ENCODE measurements at places on chromosomes 13 and 19.

- no peak for DNase-seq
Observed at GRCh38 chr19:29495901-29496441, 29.8 kb upstream of the VSTM2B start.

GRCh38 chr19:2326699-2327360, 1.6 kb downstream of the LSM7 start:
- DNase-seq, result no peak

DNA sequence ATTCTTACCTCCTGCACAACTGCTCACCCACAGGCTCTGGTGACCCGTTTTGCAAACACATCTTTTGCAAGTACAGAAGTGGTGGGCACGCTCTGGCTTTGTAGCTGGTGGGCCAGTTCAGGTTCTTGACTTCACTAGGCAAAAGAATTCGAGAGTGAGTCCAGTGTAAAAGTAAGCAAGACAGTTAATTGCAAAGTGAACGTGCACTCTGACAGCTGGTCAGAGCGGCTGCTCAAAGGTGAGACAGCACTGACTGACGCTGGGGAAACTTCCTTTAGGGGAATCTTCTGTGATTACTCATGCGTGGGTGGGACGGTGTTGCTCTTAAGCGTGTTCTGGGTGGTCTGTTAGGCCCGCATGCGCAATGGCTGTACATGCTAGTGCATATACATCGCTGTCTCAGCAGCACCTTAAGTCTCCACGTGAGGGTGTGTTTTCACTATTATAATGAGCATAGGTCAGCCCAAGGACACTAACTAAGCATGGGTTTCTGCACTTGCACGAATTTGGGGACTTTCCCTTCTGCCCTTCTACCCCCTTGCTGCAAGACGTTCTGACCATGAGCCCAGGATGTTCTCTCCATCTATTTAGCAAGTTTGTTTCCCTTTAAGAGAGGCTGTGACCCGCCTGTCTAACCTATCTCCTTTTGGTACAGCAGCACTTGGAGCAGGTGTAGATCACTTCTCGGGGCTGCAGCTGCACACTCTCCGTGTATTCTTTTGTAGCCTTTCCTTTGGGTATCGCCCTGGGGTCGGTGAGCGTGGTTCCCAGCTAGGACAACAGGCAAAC, 30.2 kb upstream of the CD33 start:
- no peak for DNase-seq

GRCh38 chr13:80389073-80390038, 48.4 kb upstream of the SPRY2 start:
- no peak for DNase-seq

GRCh38 chr19:42184401-42184861, 33.0 kb downstream of the DEDD2 start:
- DNase-seq, result peak; percentile 49

- peak; percentile 38 for DNase-seq
Observed at GRCh38 chr19:5340637-5341447, at the start of gene PTPRS. Gene PTPRS, minus strand, starts transcription at chr19:5340812. Its CDS starts 54,672 bp downstream, at chr19:5286140.

DNA sequence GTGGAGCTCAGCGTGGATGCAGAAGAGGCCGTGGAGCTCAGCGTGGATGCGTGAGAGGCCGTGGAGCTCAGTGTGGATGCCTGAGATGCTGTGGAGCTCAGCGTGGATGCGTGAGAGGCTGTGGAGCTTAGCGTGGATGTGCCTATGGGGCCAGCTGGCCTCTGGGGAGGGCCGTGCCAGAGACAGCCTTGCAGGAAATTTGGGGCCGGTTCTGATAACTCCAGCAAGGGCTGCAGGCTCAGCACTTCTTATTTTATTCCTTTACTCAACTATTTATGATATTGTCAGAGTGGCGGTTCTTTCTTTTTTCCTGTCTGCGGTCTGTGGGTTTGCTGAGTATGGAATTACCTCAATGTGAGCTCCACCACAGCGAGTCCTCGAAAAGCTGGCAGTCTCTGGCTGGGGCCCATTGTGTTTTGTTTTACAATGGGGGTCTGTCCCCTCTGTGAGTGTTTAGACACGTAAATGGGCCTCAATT, 17.8 kb upstream of the TMEM255B start:
- no peak for DNase-seq

GRCh38 chr19:45404557-45405434, at the start of gene PPP1R13L:
Gene PPP1R13L, minus strand, starts transcription at chr19:45405069. Its CDS starts 6,751 bp downstream, at chr19:45398318.
- no peak for DNase-seq

GRCh38 chr19:12800923-12801465, 606 bp downstream of the PRDX2 start:
- no peak for DNase-seq

GRCh38 chr13:53092931-53093330, 64.3 kb downstream of the OLFM4 start:
- no peak for DNase-seq

DNA sequence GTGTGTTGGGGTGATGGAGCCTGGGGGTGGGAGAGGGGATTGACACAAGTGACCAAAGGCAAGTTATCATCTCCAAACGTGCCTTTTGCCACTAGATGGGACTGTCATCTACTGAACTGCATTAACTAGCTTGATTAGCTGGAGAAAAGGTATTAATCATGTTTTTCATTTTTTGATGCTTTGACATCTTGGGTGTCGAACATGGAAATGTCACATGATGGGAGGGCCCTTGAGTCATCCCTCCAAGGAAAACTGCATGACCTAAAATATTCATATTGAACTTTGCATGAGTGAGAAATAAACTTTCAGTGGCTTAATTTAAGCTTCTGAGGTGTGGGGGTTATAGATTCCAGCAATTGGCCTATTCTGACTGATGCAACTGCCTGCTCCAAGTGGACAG, 73.3 kb downstream of the ALOX5AP start:
- no peak for DNase-seq

- DNase-seq, result no peak
Observed at GRCh38 chr13:35499676-35500075, 23.2 kb upstream of the MAB21L1 start.

- DNase-seq, result no peak
Observed at GRCh38 chr13:24133021-24133795, 27.3 kb upstream of the SPATA13 start.

DNA sequence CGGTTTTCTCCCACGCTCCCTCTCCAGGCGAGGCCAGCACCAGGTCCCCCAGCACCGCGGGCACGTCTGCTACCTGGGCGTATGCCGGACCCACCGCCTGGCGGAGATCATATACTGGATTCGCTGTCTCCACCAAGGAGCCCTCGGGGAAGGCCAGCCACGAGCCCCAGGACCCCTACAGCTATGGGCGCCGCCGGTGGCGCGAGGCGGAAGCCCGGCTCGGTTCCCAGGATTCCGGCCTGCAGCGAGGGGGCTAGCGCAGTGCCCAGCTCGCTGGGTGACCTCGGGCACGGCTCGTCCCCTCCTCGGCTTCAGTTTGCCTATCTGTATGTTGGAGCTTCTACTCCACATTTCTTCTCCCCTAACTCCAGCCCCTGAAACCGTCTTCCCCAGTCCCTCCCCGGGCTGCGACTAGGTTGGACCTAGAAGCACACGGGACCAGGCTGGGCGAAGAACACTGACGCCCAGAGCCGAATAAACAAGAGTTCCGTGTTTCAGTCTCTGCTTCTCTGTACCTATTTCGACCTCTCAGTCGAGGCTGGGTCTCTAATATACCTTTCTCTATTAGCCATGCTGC, 749 bp upstream of the CPT1C start:
- no peak for DNase-seq

DNA sequence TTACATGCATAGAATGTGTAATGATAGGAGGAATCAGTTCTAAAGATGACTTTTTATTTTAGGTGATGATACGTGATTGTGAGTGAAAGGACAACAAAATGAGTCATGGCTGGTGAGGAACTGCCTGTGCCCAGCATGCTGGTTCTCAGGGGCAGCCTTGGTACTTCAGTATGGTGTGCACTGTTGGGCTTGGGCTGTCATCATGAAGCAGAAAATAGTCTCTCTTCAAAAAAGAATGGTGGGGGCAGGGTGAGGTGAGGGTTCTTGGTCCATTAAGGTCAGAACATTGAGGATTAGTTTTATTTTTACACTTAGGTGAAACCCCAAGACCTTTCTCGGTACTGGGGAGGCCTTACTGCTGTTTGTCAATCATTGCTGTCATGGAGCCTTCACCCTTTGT, 309.5 kb downstream of the MTUS2 start:
- DNase-seq, result no peak

DNA sequence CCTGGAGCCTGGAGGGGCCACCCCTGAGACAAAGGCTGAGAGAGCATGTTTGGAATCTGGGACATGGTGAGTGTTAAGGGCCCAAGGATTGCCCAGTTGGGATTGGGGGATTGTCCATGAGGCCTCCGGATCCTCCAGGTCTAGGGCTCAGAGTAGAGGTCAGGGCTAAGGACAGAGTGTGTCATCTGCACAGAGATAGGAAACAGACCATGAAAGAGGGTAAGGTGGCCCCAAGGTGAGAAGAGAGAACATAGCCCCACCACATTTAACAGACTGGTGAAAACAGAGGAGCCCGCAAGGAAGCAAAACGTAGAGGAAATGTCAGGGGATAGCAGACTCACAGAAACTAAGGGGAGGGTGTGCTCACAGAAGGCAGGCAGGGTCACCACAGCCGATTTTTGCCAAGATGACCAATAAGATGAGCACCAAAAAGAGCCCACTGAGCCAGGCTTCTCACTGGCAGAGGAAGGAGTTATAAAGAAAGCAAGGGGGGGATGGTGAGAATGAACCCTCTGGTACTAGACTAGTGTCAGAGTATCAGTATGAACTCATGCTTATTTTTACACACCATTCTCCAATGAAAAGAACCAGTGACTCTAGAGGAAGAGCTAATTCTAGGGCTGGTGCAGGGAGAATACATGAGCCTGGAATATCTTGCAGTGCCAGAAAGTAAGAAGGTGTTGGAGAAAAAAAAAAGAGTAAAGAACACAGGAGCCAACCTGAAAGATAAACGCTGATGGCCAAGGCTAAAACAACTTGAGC, 17.5 kb downstream of the DYRK1B start:
- no peak for DNase-seq

- DNase-seq, result no peak
Observed at GRCh38 chr19:34259367-34260095, 5.2 kb downstream of the GARRE1 start.

GRCh38 chr19:49151267-49152118, 3.7 kb downstream of the HRC start:
- DNase-seq, result peak; percentile 34

DNA sequence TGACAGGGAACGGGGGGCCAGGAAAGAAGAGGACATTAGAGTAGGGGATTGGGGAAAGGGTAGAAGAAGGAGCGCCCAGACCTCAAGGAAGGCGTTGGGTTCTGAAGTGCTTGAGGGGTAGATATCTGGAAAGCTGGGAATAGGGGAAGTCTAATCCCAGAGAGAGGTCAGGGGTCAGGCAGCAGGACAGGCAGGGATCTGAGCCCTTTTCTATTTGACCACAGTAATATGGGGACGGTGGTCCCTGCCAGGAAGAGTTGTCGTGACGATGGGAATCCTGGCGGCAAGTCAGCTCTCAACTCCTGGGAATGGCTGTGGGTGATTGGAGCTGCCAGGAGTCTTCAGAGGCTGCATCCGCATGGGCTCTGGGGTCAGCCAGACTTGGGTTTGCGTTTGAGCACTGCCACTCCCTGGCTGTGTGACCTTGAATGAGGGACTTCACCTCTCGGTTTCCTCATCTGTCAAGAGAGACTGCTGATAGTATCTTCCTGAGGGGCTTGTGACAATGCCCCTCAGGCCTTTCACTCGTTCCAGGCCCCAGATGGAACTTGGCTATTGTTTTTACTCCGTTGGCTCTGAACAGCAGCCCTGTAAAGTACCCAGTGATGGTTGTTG, 1.3 kb downstream of the AP2A1 start:
- DNase-seq, result no peak

DNA sequence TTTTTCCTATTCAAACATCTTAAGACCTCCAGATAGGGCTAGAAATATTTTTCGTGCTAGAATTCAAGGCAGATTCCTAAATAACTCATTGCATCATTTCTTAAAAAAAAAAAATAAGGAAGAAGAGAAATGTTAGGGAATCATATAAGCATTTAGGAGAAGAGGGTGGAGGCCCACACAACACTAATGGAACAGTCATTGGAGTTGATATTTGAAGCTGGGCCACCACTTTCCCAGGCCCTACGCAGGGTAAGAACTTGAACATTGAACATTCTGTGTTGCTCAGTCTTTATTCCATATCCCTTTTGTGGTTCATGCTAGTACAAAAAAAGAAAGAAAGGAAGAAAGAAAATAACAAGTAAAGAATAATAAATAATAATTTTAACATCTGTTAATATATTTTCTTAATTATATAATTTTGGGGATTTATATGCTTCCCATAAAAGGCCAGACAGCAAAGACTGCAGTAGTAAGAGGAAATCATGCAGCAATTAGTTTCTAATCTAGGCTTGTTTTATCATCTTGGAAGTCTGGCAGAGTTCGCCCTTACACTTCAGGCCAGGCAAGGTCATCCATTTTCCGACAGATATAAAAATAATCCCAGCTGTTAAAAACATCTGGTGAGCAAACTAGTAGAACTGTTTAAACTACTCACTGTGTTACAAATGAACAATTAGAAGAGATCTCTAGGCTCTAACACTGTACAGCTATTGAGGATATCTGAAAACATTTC, 127.7 kb downstream of the FRY start:
- DNase-seq, result no peak

GRCh38 chr19:50838239-50838638, 4.9 kb upstream of the KLK15 start:
- DNase-seq, result no peak

DNA sequence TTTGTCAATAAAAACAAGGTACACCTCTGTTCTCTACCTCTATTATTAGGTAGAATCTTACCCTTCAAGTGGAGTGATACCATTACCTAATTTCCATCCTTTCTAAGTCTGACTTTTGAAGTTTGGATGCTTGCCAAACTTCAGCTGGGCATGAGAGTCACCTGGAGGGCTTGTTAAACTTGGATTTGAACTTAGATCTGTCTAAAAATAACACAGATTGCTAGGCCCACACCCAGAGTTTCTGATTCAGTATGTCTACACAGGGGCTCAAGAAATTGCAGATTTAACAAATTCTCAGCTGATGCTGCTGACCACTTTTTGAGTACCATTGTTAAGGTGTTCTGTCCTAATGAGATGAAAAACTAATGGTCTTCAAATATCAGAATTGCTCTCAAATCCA, 512.2 kb downstream of the LMO7 start:
- DNase-seq, result no peak

- DNase-seq, result no peak
Observed at GRCh38 chr13:39538816-39539790, 63.9 kb downstream of the LHFPL6 start.

- no peak for DNase-seq
Observed at GRCh38 chr19:57465680-57466381, 8.9 kb upstream of the VN1R1 start.

- no peak for DNase-seq
Observed at GRCh38 chr19:14135985-14136508, 342 bp downstream of the ASF1B start.

GRCh38 chr19:16619457-16619856, 8.5 kb downstream of the MED26 start:
- DNase-seq, result no peak

- DNase-seq, result no peak
Observed at GRCh38 chr13:52394586-52394985, 11.4 kb downstream of the THSD1 start.

DNA sequence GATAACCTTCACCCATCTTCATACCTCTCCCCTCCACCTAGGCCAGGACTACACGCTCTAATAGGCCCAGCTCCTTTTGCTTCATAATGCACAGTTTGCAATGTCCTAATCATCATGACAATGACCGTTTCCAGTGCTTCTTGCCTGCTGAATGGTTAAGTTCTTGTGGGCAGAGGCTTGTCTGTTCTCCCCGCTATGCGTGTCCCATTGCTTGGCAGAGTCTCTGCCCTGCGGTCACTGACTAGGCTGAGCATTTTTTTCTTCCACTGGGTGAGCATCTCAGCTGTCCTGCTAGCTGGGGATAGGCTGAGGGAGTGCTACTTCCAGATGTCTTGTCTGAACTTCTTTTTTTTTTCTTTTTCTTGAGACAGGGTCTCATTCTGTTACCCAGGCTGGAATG, 314.7 kb downstream of the UQCRFS1 start:
- no peak for DNase-seq

Data from tibial nerve (tissue), 4 donors.